Foreskin keratinocyte (primary cell): ENCODE measurements at places on chromosomes 7 and 10. TPM values are rescaled to one million over a fixed set of nuclear protein-coding genes. Genes with fewer than 3 reads are reported as not detected.
A peak's percentile ranks its signal among the peaks of the same experiment; 100 is the strongest.

The HYAL4 gene
- 0.17 TPM in 1 of 2 replicates, not detected in the other for total RNA-seq

GRCh38 chr10:129404091-129404490 is 63.0 kb upstream of the MGMT start:
- DNase-seq, result no peak

The GBX1 gene
- total RNA-seq, result not detected in 2 replicates

The ZNF503 gene
- 5.1 and 5.7 TPM in 2 replicates for total RNA-seq

DNA sequence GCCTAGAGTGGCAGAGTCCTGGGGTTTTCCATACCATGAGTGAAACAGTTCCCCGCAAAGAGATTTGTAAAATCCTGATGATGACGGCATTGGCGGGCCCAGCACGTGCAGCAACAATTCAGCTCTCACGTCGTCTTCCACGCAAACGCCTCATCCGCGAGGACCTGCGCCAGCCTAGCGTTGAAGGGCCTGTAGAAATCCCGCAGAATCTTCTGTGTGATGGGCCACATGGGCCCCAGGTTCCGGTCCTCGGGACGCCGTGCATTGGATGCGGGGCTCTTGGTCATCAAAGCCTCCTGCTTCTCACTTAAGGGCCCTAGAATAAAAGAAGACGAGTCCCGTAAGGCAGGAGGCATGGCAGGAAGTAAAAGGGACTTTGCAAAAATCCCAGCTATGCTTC is 83.4 kb downstream of the CHST15 start:
- DNase-seq, result no peak

DNA sequence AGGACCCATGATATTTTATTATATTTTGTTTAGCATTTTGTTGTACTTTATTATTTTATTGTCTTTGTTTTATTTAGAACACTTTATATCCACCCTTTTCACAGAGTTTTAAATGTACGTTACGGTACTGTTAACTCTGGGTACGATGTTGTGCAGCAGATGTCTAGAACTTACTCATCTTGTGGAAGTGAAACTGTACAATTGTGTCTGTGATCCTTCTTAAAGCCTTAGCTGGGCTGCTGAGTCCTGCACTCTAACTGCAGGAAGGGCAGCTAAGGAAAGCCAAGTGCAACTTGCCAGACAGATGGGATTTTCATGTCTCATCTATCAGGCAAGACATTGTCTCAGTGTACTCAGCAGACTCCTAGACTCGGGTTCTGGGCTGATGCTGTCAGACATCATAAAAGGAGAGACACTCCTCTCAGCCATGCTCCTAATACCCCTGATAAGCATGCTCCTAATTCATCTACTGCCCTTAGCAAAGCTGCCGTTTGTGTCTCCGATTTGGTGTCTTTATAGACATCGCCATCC is 14.6 kb upstream of the INSYN2A start:
- DNase-seq, result no peak

DNA sequence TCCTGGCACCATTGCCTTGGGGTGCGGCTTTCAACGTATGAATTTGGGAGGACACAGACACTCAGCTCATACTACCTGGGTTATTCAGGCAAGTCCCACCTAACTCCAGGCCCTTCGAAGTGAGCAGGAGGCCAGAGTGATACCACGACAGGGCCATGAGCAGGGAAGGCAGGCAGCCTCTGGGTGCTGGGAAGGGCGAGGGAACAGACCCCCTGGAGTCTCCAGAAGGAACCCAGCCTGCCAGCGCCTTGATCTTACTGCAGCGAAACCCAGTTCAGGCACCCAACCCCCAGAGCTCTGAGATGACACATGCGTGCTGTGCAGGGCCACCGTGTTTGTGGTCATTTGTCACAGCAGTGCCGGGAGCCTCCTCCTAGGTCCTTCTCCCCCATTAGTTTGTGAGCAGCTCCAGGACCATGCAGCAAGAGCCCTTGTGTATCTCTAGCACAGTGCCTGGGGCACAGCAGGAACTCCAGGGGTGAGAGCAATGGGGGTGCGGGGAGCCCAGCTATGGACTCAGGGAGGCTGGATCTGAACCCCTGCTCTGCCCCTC is 7.7 kb upstream of the INSIG1 start:
- DNase-seq, result no peak

GRCh38 chr10:91787810-91788209 is 10.4 kb upstream of the TNKS2 start:
- peak; percentile 66 for DNase-seq

DNA sequence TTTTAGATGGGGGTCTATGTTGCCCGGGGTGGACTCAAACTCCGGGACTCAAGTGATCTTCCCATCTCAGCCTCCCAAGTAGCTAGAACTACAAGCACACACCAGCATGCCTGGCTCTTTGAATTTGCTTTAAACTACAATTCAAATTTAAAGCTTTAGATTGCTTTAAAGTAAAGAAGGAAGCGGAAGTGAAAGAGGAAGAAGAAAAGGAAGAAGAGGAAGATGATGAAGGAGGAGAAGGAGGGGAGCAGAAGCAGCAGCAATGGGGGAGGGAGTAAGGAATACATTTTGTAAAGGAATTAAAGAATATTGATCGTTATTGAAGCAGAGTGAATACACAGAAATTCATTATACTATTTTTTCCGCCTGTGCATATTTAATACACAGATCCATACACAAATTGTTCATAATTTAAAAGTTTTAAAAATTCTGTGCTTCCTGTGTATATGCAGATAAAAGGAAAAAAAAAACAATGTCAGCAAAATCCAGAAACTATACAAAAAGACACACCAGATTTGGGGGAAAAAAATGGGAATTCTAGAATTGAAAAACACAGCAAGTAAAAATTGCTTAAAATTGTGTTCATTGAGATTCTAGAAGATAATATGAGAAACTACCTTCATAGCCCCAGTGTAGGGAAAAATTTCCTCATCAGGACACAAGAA is 60.8 kb upstream of the KCNMA1 start:
- DNase-seq, result no peak

DNA sequence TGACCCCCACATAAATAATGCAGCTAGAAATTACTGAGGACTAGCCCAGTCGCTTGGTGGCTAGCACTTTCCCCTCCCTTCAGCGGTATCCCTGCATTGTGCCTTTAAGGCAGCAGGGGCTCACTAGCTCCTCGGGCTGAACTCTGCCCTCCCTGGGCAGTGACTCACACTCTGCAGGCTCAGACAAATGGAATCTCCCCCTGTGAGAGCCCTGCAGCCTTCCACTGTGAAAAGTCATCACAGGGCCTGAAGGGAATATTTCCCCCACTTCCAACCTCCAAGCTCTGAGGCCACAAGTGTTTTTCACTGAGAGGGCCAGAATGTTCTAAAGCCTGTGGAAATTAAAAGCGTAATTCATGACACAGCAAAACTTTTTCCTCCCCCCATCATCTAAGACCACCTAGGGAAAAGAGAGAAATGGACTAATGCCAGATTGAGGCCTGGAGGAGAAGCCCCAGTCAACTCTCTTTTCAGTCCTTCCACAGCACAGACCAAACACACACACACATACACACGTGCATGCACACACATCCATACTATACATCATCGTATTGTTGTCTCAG is 93.6 kb upstream of the COL1A2 start:
- peak; percentile 80 for DNase-seq

- DNase-seq, result peak; percentile 88
Observed at GRCh38 chr7:100867040-100867775, at the start of gene TRIP6. Gene TRIP6, plus strand, starts transcription at chr7:100867387. Its CDS starts 111 bp downstream, at chr7:100867498.

DNA sequence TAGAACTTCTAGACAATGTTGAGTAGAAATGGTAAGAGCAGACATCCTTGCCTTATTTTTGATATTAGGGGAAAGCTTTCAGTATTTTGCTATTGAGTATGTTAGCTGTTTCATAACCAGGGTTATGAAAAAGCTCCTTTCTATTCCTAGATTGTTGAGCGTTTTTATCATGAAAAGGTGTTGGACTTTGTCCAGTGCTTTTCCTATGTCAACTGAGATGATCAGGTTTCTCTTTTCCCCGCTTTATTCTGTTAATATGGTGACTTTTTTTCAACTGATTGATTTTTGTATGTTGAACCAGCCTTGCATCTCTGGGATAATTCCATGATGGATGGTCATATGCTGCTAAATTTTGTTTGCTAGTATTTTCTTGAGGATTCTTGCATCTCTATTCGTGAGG is 58.5 kb downstream of the LCOR start:
- DNase-seq, result no peak

GRCh38 chr7:18471476-18472160 is 23.9 kb upstream of the HDAC9 start:
- DNase-seq, result no peak

DNA sequence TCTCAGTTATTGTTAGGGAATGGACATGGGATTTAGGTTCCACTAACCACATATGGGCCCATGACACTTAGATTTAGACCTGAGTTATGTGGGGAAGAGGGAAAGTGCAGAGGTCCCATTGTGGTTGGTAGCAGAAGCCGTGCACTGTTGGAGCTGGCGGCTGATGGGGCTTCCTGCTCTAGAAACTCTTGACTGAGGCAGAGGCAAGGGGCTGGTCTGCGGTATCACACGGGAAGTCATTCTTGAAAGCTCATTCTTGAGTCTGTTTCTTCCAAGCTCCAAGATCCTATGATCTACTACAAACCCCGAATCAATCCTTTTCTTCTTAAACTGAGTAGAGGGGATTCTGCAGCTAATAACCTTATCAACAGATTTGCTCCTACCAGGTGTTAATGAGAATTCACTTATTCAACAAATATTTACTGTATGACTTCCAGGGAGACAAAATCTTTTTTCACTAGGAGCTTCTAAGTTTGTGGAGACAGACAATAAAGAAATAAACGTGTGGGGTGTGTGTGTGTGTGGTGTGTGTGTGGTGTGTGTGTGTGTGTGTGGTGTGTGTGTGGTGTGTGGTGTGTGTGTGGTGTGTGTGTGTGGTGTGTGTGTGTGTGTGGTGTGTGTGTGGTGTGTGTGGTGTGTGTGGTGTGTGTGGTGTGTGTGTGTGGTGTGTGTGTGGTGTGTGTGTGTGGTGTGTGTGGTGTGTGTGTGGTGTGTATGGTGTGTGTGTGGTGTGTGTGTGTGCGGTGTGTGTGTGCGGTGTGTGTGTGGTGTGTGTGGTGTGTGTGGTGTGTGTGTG is 57.1 kb downstream of the AOC1 start:
- DNase-seq, result no peak

- DNase-seq, result no peak
Observed at GRCh38 chr7:156028521-156028920, 216.3 kb upstream of the SHH start.

The IKZF1 gene
- total RNA-seq, result not detected in 2 replicates

- DNase-seq, result peak; percentile 95
Observed at GRCh38 chr10:126062131-126063032, 166.0 kb downstream of the FANK1 start.

The OPN4 gene
- total RNA-seq, result not detected in 2 replicates

- DNase-seq, result no peak
Observed at GRCh38 chr7:75604408-75604807, 112.3 kb downstream of the SPDYE5 start.

The NODAL gene
- total RNA-seq, result 0.14 TPM in 2 replicates

DNA sequence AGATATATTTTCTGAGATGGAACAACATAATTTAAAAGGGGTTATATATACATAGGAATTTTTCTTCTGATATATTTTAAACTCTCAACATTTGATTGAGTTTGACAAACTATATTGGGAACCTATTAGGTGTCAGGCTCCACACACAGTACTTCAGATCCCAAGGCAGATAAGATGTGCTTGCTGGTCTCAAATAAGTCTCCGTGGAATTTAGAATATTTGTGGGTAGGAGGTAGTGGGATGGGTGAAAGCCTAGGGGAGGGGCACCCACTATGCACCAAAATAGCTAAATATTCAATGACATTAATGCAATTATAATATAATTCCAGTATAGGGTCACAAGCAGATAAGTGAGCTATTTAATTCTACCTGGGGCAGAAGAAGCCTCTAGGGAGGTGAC is 81.5 kb downstream of the ARL4A start:
- DNase-seq, result no peak

GRCh38 chr10:126215746-126216631 is 172.3 kb downstream of the ADAM12 start:
- DNase-seq, result no peak

GRCh38 chr7:136023134-136023869 is 46.1 kb upstream of the MTPN start:
- no peak for DNase-seq

GRCh38 chr7:52253953-52254352 is 781.5 kb upstream of the POM121L12 start:
- DNase-seq, result no peak

DNA sequence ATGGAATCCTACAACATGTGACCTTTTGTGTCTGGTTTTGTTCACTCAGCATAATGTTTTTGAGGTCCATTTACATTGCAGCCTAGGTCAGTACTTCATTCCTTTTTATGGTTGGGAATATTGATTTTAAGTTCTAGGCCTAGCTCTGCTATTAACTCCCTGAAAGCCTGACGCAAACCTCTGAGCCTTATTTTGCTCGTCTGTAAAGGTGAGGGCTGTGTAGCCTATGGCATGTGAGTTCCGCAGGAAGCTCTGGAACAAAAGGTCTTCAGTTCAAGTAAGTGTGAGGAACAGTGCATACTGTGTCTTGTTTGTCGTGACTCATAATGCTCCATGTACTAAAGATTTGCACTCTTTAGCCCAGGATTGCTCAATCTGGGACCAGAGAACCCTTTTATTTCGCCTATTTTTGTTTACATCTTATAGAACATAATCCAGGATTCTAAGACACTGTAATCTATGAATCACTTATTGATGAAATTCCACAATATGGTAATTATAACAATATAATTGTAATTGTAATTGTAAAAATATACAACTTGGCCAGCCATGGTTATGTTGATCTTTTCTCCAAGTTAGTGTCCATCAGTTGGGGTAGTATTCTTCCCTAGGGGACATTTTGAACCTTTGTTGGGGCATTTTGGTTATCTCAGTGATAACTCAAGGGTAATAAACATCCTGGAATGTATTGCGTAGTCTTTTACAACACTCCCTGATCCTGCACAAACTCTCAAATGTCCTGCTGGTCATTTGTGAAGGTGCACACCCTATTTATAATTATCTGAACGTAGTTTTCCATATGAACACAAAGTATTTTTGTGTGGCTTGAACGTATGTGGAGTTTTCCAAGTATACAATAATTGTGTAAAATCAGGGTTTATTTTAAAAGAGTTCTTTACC is 184.7 kb downstream of the VTI1A start:
- peak; percentile 49 for DNase-seq
